ENCODE measurements at places on chromosomes 1 and 21.

DNA sequence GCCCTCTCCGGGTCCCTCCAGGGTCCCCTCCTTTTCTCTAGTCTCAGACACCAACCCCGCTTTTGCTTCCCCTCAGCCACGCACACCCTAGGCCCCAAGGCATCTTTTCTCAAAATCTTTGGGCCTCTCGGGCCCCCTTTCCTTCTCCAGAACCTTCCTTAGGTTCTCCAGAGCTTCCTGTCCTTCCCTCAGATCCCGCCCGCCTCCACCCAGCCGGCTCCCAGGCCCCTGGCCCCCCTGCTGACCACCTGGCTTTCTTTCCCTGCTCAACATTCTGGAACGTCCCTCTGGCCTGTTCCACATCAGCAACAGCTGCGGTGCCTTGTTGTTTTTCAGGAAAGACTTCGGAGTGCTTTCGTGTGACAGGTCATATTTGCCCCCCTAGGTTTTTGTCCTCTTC is 1.2 kb downstream of the ZDHHC18 start:
- no peak for DNase-seq

DNA sequence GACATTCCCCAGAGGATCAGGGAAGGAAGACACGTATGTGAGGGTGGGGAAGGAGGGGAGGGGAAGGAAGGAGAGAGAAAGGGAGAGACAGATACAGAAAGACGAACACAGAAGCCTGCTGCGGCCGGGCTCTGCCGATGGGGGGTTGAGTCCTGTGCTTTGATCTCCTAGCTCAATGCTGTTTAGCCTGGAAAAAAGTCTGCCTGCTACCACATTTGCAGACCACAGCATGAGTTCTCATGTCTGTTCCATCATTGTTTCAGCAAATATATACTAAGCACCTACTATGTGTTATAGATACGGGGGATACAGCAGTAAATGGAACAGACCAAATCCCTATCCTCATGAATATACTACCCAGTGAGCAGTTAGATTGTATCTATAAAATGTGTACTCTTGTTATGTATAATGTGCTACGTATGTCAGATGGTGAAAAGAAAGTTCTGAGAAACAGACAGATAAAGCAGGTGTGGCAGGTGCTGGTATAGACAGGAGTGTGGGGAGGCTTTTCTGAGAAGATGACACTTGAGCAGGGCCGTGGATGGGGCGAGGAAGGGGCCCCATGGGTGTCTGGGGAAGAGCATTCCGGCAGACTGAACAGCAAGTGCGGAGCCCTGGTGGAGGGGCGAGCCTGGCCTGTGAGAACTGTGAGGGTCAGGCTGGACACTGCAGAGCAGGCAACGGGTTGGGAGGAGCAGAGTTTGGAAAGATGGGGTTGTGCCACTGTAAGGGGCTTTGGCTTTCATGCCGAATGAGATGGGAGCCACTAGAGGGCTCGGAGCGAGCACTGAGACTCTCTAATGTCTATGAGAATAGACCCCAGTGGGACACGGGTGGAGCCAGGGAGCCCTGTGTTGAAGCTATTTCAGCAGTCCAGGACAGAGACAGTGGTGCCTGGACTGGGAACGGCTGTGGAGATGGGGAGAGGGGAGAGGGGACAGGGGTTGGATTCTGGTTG is 34.1 kb downstream of the KIAA1614 start:
- no peak for DNase-seq

GRCh38 chr1:91283421-91283726 is 121.3 kb downstream of the HFM1 start:
- DNase-seq: no peak

- no peak for DNase-seq
Measured at GRCh38 chr1:238642231-238642630, 744.1 kb upstream of the CHRM3 start.

- no peak for DNase-seq
Measured at GRCh38 chr1:93955765-93956164, 46.5 kb upstream of the GCLM start.
